ENCODE measurements at places on chromosomes 11 and 22. TPM values are rescaled to one million over a fixed set of nuclear protein-coding genes. Genes with fewer than 3 reads are reported as not detected.

DNA sequence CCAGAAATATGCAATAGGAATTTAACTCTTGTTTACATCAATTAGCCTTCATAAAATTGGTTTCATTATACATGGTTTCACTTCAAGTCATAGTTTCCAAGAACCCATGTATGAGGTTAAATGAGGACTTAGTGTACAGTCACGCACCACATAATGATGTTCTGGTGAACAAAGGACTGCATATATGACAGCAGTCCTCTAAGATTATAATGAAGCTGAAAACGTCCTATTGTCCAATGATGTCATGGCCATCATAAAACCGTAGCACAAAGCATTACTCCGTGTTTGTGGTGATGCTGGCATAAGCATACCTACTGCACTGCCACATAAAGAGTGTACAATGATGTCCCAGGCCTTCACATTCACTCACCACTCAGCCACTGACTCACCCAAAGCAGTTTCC, 31.1 kb downstream of the SMCO4 start:
- DNase-seq = no peak

GRCh38 chr11:87036756-87037449, 831 bp upstream of the TMEM135 start:
- DNase-seq = no peak

DNA sequence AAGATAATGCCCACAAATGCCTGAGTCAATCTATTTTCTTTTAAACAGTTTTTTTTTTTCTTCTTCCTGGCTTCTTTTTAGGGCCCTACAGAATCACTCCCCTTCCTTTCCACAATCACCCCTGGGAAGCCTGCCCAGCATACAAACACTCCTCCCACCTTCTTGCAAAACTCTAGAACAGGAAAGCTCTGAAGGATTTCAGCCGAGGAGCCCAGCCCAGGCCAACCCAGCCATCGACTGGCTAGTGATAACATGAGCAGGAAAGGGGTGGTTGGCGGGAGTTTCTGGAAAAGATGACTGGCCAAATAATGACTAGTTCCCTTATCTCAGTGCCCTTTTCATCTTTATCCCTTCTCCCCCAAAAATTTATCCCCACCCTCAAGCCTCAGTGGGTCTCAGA, 68.2 kb downstream of the USP35 start:
- DNase-seq = no peak

DNA sequence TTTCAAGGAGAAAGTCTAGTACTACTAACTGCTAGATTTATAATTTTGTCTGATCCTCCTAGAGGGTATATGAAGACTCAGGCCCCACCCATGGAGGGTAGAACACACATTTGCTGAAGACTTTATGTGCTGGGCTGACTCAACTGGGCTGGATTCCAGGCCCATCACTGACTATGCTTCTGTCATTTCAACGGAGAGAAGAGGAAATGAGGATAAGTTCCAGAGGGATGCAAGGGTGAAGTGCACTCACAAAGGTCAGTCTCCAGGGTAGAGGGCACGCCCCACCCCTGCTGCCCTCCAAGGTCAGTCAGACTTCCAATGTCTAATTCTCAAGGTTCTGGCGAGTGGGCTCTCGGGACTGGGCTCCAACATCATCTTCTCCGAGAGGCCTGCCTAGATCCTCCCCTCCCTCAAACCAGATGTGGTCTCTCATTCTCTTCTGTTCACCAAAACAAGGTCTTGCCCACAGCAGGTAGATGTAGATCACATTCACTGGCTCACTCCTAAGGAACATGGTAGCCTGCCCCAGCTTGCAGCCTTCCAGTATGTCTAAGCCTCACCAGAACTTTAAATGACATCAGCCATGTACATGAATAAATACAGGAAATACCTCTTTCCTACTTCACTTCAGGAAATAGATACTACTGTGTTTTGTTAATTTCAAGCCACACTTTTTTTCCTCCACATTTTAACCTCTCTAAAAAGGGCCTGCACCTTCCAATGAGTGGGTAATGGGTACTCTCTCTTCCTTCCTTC, 7.3 kb upstream of the C11orf86 start:
- DNase-seq = no peak

DNA sequence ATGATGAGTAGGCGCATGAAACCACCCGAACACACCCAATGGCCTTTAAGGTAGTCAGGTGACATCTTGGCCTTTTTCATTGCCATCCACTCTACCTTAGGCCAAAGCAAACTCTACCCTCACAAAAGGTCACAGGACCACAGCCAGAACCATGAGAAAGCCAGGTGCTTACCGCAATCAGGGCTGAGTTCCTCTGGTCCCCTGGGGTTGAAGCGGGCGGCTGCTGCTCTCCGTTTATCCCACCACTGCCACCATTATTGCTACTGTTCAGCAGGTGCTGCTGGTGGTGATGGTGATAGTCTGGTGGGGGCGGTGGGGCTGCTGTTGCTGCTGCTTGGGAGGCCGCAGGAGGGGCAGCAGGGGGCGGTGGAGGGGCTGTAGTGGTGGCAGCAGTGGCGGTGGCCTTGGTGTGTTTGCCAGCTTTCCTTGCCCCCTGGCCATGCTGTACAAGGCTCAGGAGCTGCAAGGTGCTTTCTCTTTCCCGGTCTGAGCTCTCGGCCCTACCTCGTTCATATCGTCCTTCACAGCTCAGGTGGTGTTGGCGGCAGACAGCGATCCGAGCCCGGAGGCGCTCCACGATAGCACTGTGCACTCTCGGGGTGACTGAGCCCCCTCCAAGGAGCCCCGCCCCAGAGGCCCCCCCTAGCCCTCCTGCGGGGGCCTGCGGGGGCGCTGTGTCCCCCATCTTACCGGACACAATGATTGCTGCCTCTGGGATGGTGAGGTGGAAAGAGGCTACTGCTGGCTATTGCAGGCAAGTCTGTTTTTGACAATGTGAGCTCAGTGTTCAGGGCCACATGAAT, 1.6 kb downstream of the MAML2 start:
- DNase-seq = peak; percentile 57

DNA sequence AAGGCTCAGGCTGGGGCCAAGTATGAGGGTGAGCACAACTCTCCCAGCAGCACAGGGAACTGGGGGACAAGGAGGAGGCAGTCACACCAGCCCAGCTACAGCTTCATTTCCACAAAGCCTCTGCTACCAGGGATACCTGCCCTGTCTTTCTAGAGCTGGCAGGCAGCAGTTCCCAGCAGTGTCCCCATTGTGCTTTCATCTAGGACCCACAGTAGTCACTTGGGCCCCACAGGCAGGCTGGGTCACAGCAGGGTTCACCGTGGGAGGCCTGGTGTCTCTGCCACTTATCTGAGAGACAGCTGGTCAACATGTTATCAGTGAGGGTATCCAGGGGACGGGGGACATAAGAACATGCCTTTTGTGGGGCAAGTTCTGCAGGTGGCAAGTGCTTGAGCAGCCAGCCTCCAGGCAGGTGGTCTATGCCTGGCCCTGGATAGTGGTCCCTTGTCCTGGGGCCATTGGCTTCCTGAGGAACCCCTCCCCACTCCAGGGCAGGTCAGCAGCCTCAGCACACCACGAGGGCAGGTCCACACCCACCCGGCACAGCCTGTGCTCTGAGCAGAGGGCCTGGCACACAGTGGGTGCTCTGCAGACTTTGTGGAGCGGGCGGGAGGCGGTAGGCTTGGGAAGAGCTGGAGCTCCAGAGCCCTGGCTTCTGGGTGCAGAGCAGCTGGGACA, 29.9 kb downstream of the GNAZ start:
- no peak for DNase-seq

GRCh38 chr22:47994045-47994444, 1231.6 kb downstream of the TBC1D22A start:
- DNase-seq = no peak

GRCh38 chr11:33545931-33546330, 154.7 kb downstream of the C11orf91 start:
- DNase-seq = no peak

DNA sequence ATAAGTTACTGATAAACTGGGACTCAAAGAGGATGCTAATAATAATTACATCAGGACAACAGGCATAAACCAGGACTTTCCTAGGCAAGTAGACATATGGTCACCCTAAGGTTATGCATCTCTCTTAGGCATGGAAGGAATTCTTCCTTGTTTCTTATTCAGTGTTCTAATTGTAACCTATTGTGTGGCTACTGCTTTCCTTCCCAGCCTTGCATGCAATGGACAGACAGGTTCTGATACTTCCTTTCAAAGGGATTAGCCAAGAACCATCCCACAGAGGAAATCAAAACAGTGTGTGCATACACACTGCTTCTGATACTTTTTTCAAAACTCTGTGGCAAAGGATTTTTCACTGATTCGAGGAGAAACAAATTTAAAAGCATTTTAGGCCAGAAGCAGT, 48.3 kb downstream of the RRAS2 start:
- DNase-seq = no peak

- DNase-seq = no peak
These were observed 10.6 kb downstream of the KCNC1 start for GRCh38 chr11:17745023-17745772.

GRCh38 chr22:46947516-46948257, 185.2 kb downstream of the TBC1D22A start:
- DNase-seq = no peak

- DNase-seq = no peak
These were observed 53.6 kb downstream of the PITPNB start for GRCh38 chr22:27865496-27865895.

DNA sequence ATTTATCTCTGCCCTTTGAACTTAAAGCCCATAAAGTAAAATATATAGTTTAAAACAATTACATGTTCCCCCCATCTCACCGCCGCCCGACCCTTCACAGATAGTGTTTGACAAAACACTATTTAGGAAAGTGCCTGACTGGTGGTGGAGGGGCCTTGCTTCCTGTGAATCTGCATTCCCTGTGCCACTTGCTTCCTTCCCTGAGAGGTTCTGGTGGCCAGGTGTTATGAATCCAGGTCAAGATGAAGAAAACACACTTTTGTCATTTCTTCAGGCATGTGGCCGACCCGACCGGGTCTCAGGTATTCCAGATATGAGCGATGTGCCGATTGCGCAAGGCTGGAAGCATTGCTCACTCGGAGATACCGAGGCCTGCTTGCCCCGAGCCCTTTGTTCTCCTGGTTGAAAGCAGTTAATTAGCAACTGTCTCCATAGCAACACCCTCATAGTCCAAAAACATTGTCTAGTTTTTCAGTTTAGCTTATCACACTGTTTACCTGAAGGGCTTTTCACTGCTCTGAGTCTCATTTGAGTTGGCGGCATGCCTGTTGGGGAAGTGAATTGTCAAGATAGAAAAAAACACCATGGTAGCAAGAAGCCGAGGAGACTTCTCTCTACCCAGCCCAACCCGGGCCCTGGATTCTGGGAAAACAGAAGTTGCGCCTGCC, 128.3 kb downstream of the TEAD1 start:
- no peak for DNase-seq

GRCh38 chr11:13494051-13494450, 1.7 kb downstream of the PTH start:
- no peak for DNase-seq

DNA sequence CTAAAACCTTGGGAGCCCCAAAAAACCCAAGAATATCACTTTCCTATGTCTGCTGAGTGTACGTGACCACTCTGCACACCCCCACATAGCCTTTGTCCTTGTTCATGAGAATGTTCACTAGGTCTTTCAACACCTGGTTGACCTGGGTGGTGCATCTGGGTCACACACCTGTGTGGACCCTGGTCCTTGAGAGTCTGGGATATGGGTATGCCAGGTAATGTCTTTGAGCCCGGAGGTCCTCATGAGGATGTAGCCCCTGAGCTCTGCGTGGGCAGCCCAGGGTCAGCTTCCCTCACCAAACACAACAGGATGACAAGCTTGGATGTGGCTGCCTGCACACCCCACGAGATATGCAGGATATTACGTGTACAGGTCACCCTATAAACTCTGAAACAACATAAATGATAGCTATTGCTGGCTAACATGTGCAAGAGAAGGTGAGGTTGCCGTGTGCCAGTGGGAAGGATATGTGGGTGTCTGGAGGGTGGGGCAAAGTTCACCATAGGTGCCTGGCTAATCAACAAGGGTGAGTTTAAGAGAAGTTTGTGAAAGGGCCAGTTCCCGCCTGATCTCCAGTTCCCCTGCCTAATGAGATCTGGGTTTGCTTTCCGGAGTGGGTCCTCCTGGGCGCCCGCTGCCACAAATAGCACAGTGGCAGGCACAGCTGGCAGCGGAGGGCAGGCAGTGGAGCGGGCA, 1.4 kb upstream of the PPARA start:
- DNase-seq = no peak

GRCh38 chr11:121206810-121207209, 85.8 kb upstream of the SC5D start:
- DNase-seq = no peak

DNA sequence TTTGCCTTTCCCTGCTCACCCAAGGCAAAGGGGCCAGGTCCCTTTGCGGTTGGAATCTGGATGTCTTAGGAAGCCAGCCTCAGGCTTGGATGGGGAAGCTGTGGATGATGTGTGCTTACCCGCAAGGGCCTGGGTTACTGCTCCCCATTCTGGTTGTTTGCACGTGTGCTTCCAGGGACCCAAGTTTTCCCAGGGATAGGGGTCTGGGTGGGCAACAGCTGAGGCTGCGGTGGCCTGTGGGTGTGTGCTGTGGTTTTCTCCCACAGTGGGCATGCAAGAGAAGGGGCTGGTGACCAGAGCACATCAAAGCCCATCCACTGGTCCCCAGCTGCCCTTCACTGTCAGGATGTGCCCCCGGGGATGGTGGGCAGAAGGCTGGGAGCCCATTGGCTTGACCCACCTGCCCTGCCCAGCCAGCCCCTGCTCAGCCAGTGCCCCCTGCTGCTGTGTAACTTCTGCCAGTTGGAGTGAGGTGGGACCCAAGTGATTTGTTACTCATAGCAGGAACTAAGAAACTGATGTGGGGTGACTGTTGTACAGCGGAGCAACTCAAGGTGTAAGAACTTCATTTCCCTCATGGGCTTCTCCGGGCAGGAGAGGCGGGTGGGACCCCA, 3.3 kb downstream of the CAPN5 start:
- peak; percentile 33 for DNase-seq

DNA sequence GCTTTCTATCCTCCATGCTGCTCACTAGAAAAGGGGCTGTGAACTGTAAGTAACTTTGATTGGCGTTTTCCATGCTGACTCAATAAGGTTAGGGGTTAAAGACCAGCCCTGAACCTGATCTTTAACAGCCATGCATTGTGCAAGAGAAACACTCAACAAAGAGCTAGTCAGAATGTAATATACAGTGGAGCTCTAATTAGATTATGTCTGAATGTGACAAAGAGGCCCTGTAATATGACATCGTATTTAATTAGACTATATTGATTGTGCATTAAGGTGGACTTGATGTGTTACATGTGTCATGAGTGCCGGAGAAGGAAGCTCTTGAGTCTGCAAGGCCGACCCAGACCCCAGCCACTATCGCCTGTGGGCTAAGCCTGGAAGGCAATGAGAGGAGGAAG, 70.5 kb downstream of the PKNOX2 start:
- no peak for DNase-seq

DNA sequence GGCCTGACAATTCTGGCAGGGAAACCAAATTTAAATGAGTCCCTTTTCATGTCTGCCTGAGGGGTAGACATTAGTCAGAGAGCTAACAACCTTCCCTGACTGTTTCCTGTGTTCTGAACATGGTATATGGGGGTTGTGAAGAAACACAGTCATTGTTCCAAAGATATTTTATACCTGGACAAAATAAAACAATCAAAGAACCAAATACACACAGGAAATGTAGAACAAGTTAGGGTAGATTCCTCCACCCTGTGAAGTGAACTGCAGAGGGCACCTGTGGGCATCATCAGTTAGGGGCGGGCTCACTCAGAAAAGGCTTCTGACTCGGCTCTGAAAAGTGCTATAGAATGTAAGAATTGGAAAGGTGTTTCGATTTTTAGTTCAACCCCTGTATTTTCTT, 231.9 kb upstream of the CADM1 start:
- no peak for DNase-seq

The CNGA4 gene
- 0.67 TPM for total RNA-seq

The WT1 gene
- total RNA-seq = 0.10 TPM

The TMPRSS4 gene
- total RNA-seq = not detected

The MISFA gene
- not detected for total RNA-seq

The ROBO4 gene
- not detected for total RNA-seq

The INSC gene
- total RNA-seq = not detected

The ZBED4 gene
- 25.0 TPM for total RNA-seq

The CDC42EP1 gene
- total RNA-seq = 13.3 TPM

All from H7 (cell line).